Activated CD4-positive, alpha-beta T cell treated with anti-CD3 and anti-CD28 coated beads for 36 hours (primary cell): ENCODE measurements at places on chromosomes 5 and 9. TPM values are rescaled to one million over a fixed set of nuclear protein-coding genes. Genes with fewer than 3 reads are reported as not detected.
A peak's percentile ranks its signal among the peaks of the same experiment; 100 is the strongest.

DNA sequence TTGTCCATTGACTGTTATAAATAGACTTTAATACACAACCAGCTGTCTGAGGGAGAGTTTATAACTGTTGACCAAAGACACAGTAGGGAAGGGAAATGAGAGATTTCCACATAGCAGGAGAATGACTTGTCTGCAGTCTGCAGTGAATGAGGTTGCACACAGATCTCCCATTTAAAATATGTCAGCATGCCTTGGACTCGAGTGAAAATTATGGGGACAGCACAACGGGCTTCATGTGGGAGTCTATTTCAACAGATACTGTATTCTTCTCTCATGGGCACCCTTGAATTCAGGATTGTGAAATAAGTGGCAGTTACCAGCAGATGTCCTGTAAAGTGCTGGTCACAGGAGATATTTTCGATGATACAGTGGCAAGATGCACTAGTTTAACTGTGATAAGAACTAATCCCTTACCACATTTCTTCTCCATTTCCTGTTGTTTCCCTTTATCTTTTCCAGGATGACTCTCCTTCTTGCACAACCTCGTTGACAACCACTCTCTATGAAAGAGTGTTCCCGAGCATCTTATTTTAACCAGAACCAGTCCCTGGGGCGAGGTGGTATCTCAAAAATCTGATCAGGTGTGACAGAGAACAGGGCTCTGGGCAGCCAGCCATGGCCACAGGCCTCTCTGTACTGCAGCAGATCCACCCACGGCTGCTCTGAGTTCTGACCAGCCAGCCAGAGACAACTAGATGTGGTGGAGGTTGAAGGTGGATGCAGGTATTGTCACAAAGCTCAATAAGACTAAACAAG lies 51.5 kb upstream of the MAP3K1 start:
- peaks cover 3% of the 10 kb centered on the region for H3K4me1 ChIP-seq
- no peak overlapping the region for H3K4me3 ChIP-seq
- no peak for DNase-seq
- no peak overlapping the region for H3K27ac ChIP-seq

The FOXD4L6 gene
- not detected for total RNA-seq

- no peak for DNase-seq
- H3K4me1 ChIP-seq = no peaks in the 10 kb centered on the region
- no peaks in the 10 kb centered on the region for H3K36me3 ChIP-seq
- H3K4me3 ChIP-seq = no peak overlapping the region
Measured at GRCh38 chr9:94916956-94917355, 190.5 kb downstream of the AOPEP start.

GRCh38 chr5:37889612-37890317 lies 49.9 kb upstream of the GDNF start:
- H3K4me3 ChIP-seq = no peak overlapping the region
- no peaks in the 10 kb centered on the region for H3K36me3 ChIP-seq
- no peak overlapping the region for H3K27ac ChIP-seq

DNA sequence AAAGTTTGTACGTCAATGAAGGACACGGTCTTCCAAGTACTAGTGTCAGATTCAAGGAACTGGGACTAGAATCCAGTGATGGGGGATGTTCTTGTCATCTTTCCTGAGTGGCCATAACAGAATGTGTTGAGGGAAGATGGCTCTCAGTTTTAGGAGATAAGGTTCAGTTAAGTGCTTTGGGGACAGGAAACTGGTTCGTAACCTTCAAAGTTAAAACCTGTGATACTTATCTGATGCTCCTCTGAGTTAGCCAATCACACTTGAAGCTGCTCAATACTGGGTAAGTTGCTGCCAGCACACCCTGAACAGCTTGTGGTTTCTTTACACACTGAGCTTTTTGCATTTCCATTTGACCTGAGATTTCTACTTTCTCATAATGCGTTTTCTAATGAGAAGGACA lies 64.4 kb downstream of the PIK3R1 start:
- peaks cover 66% of the 10 kb centered on the region for H3K36me3 ChIP-seq
- H3K27me3 ChIP-seq = no peaks in the 10 kb centered on the region
- peak; percentile 54 for DNase-seq
- H3K4me3 ChIP-seq = peak overlapping the region; percentile 69

- no peak overlapping the region for H3K4me3 ChIP-seq
- peaks cover 37% of the 10 kb centered on the region for H3K4me1 ChIP-seq
- H3K27ac ChIP-seq = peak overlapping the region; percentile 86
- peak; percentile 23 for DNase-seq
Measured at GRCh38 chr9:36218411-36218901, 27.7 kb downstream of the CLTA start.

DNA sequence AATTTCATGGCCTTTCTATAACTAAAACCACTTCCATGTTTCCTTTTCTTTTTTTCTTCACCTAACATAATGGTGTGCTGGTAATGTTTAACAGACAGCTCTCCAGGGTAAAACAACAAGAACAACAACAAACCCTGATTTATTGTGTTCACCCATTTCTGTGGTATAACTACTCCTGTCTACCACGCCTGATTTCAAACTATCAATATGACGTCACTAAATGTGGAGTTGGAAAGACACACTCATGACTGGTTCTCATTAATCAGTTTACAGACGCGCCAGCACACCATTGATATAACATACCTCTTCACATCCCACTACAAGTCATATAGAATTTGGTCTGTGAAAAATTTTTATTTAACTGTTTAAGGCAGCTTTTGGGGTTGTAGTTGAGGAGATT lies 142.9 kb downstream of the ARRDC3 start:
- peaks cover 4% of the 10 kb centered on the region for H3K4me1 ChIP-seq
- H3K27ac ChIP-seq = no peak overlapping the region
- no peak overlapping the region for H3K4me3 ChIP-seq
- no peak for DNase-seq
